ENCODE measurements at places on chromosomes 12 and 14.

- DNase-seq, result no peak
These were observed 272 bp downstream of the TBX3 start for GRCh38 chr12:114683709-114684097.

DNA sequence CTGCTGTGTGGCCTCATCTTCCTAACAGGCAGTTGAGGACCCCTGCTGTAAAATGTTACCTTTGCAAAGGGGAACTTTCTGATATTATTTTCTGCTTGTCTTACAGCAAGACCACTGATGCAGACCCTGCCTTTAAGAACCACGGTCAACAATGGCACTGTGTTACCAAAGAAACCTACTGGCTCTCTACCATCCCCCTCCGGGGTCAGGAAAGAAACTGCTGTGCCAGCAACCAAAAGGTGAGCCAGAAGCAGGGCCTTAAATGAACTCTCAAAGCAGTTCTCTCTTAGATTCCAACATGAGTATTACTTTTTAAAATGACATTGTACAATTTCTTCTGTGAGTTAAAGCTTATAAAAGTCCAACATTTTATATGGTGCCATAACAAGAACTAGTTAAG, 72.2 kb downstream of the EML1 start:
- no peak for DNase-seq

GRCh38 chr14:96584907-96585671, 82.9 kb downstream of the PAPOLA start:
- no peak for DNase-seq

DNA sequence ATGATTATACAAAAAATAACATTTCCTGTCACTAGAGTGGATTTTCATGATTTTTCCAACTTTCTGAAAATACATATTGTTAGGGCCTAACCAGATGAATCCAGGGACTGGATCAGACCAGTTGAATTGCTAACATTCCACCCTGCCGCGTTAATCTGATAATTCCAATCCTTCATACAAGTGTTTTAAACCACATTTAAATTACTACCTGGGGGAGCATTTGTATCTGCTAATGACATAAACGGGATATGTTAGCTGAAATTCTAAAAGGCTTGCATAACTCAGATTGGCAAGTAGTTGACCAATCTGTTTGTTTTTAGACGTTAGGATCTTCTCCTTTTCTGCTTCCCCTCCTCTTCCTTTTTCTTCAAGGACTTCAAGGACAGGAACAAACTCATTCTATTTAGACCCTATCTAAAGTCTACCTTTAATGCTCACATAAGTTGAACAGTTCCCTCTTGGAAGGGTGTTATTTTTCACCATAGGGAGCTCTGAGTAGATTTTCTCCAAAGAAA, 239.0 kb downstream of the ADAMTS20 start:
- peak; percentile 59 for DNase-seq

DNA sequence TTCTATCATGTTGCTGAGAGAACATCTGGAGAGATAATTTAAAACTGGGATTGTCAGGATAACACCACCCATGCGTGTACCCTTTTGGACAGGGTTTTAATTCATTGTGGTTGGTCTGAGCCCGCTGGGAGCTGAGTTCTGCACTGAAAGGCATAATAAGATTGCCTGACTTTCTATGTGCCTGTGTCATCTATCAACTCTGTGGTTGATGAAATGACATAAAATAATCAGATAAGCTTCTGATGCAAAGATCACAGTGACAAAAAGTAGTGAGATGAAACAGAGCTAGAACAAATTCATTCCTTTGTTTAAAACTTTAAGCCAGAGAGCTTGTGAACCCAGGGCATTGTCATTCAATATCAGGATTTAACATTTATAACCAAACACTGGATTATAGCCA, 98.7 kb downstream of the BBS10 start:
- DNase-seq, result no peak

DNA sequence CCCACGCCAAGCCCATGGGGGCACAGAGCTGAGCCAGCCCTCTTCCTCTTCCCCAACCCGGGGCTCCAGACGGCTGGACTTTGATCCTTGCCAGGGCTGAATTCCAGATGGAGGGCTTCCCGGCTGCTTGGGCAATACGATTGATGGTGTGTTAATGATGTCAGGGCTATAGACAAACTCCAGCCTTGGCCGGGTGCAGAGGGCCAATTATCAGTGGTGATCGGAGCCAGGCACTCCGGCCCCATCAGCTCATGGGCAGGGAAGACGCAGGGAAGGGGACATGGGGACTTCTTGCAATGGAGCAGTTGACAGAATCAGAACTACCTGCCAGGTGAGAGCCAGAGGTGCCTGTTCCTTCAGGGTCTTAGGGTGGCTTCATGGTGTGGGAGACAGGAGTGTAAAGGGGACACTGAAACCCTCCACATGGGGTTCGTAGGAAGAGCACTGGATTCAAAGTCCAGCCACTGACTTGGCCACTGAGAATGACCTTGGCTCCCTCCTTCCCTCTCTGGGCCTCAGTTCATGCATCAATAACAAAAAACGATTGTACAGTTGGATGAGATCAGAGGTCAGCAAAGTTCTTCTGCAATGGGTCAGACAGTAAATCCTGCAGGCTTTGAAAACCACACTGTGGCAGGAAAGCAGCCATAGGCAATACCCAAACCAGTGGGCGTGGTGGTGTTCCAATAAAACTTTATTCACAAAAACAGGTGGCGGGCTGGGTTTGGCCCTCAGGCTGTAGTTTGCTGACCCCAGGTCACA, 333.7 kb downstream of the MED13L start:
- no peak for DNase-seq

GRCh38 chr12:12564911-12565310, 2.2 kb upstream of the DUSP16 start:
- DNase-seq, result no peak

DNA sequence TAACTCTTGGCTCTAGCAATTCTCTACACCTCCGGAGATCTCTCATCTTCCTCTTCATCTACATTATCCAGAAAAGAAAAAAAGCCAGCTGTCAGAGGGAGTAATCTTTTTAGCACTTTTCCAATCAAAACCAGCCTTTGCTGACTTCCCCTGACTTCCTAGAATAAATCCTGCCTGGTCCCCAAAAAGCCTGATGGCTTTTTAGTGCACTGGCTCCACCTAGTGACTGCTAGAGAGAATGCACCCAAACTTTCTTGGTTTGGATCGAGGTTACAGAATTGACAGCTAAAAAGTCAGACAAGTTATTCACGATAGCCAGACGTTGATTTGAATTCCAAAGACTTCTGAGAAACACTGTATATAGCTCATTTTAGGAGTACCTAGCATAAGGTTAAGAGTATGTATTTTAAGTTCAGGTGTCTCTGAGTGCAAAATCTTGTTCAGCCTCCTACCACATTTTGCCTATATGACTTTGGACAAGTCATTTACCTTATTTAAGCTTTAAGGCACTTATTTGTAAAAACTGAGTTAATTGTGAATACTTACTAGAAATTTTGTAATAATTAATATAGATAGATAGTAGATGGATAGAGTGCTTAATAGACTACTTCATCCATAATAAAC, 185.7 kb upstream of the GRIN2B start:
- DNase-seq, result peak; percentile 36

DNA sequence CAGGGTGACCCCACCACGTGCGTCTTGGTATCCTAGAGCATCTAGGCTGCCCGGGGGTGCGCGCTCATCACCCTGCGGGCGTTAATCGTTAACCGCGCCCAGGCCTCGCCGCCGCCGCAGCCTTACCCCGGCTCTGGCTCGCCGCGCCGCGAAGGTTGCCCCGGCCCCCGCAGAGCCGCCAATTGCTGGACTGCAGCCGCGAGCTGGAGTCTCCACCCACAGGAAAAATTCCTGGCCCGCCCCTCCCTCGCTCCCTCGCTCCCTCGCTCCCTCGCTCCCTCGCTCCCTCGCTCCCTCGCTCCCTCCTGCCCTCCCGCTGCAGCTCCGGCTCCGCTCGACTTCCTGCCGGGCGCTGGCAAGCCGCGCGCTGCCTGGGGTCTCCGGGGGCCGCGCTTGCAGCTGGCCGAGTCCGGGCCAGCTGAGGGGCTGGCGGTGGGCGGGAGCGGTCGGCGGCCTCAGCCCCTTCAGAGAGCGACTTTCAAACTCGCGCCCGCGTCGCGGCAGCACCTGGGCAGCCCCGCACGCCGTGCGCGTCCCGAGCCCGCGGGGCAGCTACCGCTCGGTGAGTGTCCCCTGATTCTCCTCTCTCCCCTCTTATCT, at the start of gene PLEKHG3:
Gene PLEKHG3, plus strand, starts transcription at position 282 of the 600 bp plus-strand sequence. CDS start 23,208 bp downstream, outside the sequence.
- peak; percentile 23 for DNase-seq

DNA sequence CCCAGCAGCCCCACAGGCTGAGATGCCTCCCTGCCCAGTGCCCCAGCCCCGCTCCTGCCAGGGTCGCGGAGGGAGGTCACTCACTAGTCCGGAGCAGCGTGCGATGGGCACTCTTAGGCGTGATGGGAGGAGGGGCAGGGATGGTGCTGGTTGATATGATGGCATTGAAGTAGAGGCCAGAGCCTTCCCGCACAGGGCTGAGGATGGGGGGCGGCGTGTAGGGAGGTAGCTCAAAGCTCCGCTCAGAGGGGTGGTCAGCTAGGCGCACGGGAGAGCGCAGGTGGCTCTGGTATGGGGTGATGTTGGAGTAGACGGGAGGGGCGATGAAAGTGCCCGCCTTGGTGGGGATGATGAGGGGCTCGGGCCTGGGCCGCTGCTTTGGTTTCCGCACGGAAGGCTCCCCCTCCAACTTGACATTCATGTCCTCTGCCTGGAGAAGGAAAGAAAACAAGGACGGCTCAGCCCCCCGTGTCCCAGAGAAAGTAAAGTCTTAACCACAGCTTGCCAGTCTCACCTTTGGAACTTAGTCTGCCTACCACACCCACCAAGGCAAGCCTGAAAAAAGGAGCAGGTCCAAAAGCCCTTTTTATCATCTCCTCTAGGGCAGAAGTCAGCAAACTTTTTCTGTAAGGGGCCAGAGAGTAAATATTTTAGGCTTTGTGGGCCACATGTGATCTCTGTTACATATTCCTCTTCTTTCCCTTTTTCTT, 15.5 kb upstream of the PNMA1 start:
- DNase-seq, result no peak

- DNase-seq, result no peak
These were observed 8.5 kb downstream of the WSB2 start for GRCh38 chr12:118052324-118053070.

DNA sequence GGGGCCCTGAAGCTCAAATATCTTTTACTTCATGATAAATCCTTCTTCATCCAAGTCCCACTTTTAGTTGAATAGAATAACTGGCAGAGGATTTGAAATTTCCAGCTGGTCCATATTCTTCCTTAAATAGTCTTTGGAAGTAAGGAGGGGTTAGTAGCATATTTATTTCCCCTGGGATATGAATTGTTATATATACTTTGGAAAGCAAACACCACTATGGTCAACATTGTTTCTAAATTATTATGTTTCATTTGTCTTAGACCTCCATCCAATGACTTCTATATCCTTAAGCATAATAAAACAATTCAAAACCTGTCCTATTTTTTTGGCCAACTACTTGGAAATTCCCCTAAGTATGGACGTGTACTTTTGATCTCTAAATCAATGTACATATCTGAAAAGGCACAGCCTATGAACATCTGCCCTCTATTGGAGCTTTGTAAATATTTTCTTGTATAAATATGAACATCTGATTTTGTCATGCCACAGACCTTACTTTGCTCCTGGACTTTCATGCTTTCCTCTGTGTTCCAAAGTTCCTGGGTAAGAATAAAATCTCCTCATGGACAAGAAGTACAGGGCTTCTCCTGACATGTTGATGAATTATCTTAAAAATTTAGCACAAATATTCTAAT, 1212.0 kb downstream of the GALC start:
- DNase-seq, result no peak

DNA sequence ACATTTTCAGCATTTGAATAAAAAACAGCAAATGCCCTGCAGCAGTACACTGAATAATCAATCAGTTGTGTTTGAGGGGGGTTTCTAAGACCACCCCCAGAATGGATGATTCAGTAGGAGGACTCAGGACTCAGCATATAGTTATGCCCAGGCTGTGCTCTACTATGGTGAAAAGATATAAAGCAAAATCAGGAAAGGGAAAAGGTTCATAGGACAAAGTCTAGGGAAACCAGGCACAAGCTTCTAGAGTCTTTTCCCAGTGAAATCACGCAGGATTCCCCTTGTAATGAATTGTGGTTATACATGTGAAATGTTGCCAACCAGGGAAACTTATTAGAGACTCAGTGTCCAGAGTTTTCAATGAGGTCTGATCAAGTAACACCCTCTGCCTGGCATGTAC, 25.0 kb upstream of the SLC17A8 start:
- DNase-seq, result no peak

GRCh38 chr14:71566276-71566675, 366.0 kb upstream of the RGS6 start:
- no peak for DNase-seq

GRCh38 chr12:80565271-80565670, 121.2 kb downstream of the PTPRQ start:
- DNase-seq, result no peak

GRCh38 chr12:124191024-124191359, 103.9 kb upstream of the RFLNA start:
- DNase-seq, result no peak

DNA sequence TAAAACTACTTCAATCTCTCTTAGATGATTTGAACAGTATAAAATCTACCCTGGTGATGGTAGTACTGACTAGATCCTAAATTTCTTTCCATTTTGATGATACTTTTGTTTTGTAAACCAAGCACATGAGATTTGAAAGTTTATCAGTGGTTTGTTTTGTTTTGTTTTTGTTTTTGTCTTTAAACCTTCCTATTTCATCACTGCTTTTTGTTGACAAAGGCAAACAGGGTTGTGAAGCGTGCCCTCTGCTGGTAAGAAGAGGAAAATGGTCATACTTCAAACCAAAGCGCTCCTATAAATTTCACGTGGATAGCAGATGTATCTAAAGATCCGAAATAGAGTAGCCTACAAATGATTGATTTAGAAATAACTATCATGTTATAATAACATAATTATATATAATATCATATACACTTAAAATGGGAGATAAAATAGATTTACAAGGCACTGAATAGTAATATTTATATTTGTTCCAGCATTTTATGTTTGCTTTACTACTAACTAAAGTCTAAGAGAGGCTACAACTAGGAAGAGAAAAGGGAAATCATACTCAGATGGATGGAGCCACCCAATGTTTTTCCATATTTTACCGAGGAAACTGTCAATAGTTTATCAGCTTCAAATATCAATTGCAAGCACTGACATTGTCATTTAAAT, 254.0 kb upstream of the USP15 start:
- peak; percentile 7 for DNase-seq

GRCh38 chr12:916240-916639, 33.3 kb downstream of the RAD52 start:
- peak; percentile 39 for DNase-seq

DNA sequence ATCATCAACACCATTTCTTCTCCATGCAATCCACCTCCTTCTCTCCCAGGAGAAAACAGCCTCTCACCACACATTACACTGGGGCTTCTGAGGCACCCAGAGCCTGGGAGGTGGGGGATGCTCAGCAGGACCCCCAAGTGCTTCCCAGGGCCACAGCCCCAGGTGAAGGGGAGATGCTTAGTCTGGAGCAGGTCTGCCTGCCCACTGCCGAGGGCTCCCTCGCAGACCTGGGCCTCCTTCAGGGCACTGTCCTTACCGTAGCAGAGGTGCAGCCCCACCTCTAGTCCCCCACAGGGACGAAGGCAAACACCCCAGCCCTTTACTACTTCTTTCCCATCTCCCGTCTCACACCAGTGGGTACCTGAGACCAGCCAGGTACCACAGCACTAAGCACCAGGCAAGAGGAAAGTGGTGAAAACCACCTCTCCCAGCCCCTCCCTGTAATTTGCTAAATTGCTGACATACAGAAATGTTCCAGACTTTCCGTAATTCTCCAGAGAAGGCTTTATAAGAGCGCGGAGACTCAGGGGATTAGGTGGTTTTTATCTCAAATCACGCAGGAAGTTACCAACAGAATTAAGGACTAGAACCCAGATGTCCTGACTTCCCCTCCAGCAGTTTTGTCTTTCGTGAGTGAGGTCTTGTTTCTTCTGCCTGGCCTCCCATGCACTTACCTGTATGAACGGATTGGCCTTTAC, 59.0 kb downstream of the PLEKHG3 start:
- no peak for DNase-seq

All from HL-60 (cell line).